ENCODE measurements at places on chromosomes 1 and 21.

GRCh38 chr1:218674280-218674773 lies 329.2 kb downstream of the TGFB2 start:
- peak; percentile 89 for DNase-seq

GRCh38 chr1:29134695-29135028 lies 11.0 kb upstream of the TMEM200B start:
- DNase-seq = no peak

DNA sequence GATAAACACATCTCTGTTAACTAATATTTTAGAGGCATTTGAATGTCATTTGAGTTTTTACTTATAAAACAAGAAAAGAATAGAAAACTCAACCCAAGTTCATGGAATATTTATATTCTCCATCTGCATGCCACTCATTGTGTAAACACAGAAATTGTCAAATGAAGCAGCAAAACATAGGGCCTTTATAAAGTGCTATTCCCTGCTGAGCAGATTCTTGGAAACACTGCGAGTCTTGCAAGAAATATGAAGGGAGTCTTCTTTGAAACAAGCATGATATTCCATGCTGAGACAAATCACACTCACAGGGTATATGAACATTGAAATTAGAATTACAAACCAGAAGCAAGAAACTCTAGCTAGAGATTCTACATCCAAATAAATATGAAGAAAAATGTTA lies 655.8 kb downstream of the BRINP3 start:
- no peak for DNase-seq

DNA sequence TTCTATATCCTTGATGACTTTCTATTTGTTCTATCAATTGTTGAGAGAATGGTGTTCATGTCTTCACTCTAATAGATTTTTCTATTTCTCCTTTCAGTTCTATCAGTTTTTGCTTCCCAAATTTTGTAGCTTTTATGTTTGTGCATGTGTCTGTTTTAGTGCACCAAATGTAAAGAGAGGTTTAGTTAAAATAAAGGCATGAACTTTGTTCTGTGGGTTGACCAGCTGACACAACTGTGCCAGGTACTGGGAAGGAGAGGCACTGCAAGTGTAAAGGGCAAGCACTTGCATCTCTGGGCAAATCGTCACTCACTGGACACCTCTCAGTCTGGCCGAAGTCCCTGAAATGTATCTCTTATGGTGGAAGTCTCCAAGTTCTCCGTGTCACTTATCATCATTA lies 38.6 kb upstream of the ABCD3 start:
- DNase-seq = no peak

DNA sequence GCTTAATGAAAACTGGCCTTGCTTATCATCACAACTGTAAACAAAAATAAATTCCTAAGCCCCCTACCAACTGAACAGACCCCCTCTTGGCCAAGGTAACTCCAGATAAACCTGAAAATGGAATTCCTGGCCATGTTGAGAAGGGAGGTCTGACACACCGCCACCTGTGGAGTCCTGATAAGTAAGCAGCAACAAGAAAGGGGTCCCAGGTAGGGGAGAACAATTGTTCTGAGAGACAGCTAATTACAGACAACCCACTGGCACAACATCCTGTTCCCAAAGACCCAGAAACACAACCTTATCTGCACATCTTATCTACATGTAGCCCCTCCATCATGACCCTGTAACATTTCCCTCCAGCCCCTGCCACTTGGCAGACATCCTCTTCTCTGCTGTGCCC lies 91.2 kb upstream of the TNR start:
- no peak for DNase-seq

DNA sequence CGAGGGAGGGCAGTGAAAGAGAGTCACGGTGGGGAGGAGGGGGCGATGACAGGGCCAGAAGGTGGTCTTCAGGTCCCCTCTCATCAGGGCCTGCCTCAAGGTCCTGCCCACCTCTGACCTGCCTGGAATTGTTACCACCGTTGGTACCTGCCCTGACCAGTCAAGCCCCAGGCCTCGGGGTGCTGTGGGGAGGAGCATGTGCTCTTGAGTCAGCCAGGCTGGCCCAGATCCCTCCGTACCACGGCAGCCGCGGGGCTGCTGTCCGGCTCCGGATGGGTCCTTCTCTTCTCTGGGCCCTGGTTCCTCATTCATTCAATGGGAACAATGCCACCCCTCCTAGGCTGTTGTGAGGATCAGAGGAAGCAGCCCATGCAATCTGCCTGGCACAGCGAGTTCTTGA lies 22.0 kb downstream of the SERINC2 start:
- no peak for DNase-seq

DNA sequence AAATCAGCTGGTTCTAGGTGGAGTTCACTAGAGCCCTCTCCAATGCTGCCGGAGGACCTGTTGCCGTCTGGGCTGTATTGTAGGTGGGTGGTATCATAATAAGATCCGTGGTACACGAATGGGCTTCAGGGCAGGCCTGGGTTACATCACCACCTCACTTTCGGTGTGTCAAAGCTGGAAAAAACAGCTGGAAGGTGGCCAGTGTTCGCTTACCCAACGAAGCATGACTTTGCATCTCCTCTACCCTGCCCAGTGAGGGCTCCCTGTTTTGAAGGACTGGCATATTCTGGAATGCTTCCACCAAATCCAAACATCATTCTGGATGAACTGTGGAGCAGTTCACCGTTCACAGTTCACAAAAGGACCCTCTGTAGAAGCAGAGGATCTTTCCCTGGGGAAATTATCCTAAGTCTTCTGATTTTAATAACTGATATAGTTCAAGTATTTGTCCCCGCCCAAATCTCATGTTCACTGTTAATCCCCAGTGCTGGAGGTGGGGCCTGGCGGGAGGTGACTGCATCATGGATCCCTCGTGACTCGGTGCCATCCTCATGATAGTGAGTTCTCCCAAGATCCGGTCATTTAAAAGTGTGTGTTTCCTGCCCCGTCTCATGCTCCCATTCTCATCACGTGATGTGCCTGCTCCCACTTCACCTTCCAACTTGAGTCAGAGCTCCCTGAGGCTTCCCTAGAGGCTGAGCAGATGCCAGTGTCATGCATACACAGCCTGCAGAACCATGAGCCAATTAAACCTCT lies 429.0 kb downstream of the KIF26B start:
- DNase-seq = no peak

- DNase-seq = no peak
Observed at GRCh38 chr1:160357286-160358002, 9.4 kb upstream of the NHLH1 start.

DNA sequence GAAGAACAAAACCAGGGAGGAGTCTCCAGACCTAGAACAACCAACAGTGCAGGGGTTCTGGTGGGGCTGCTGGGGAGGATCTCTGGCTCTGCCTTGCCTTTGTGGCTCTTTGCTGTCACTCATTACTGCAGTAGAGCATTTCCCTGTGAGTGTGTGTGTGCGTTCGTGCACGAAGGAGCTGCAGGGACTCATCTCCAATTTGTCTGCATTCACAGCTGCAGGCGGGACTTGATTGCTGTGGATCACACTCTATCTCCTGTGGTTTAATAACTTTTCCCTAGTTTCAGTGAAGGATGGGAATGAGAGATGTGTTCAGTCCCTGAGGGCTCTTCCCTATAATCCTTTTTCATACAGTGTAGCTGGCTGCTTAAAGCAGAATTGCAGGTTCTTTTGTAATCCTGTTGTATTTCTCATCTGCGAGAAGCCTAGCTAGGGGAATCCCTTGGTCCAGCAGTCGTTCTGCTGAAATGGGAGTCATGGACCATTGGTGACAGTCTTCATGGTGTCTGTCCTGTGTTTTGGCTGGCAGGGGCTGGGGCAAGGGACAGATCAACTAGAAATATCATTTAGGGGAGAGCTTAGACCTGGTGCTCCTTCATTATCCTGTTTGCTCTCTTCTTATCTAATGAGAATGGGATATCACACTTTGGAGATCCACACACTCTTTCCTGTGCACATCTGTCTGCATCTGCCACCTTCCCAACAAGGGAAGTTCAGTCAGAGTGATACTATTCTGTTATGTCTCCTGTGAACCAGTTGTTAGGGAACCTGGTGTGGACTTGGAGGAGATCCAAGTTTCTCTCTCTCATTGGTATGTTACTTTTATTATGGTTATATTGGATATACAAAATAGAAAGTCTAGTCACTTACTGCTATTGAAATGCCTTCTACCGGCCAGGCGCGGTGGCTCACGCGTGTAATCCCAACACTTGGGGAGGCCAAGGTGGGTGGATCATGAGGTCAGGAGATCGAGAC lies 3.0 kb downstream of the PCP4L1 start:
- no peak for DNase-seq

DNA sequence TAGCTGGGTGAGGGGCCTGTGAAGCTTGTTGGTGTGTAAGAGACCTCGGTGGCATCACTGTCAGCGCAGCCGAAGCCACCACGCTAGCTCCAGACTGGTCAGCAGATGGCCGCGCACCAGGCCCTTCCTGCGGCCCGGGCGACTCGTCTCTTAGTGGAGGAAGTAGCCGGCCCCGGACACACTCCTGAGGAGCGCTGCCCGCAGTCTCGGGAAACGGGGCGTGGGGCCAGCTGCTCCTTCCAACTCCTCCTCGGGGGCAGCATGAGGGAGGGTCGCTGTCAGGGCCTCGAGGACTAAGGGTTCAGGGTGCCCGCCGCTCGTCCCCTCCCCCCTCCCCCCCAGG lies 20.4 kb downstream of the H3-3A start:
- DNase-seq = no peak

DNA sequence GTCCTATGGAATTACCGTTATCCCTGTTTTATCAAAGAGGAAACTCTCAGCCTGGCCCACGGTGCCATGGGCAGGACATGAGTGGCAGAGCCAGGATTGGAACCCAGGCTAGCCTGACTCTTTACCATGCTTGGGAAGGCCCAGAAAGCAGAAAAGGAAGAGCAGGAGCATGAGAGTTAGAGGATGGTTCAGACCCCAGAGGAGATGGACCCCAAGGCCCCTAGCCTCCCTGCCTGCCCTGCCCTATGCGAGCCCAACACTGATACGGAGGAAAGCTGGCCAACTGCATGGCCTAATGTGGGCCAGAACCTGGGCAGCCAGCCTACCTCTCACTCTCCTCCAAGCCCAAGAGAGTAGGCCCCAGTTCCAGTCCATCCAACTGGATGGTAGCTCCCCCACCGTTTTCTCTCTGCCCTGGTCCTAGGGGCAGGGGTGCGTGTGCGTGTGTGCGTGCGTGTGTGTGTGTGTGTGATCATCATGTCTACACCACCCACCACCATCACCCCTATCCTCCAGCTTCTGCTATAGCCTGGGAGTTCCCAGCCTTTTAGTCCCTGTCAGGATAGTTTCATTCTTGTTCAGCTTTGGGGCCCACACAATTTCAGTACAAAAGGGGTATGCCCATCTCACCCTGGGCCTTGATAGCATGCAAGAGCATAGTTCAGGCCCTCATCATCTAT lies 15.4 kb upstream of the MEX3A start:
- no peak for DNase-seq

GRCh38 chr1:107277022-107277421 lies 136.2 kb downstream of the NTNG1 start:
- DNase-seq = no peak

- DNase-seq = no peak
Observed at GRCh38 chr1:197775282-197776262, at the start of gene DENND1B. TSS of gene DENND1B (minus strand) at chr1:197775480. CDS start at chr1:197775155, 325 bp downstream.

DNA sequence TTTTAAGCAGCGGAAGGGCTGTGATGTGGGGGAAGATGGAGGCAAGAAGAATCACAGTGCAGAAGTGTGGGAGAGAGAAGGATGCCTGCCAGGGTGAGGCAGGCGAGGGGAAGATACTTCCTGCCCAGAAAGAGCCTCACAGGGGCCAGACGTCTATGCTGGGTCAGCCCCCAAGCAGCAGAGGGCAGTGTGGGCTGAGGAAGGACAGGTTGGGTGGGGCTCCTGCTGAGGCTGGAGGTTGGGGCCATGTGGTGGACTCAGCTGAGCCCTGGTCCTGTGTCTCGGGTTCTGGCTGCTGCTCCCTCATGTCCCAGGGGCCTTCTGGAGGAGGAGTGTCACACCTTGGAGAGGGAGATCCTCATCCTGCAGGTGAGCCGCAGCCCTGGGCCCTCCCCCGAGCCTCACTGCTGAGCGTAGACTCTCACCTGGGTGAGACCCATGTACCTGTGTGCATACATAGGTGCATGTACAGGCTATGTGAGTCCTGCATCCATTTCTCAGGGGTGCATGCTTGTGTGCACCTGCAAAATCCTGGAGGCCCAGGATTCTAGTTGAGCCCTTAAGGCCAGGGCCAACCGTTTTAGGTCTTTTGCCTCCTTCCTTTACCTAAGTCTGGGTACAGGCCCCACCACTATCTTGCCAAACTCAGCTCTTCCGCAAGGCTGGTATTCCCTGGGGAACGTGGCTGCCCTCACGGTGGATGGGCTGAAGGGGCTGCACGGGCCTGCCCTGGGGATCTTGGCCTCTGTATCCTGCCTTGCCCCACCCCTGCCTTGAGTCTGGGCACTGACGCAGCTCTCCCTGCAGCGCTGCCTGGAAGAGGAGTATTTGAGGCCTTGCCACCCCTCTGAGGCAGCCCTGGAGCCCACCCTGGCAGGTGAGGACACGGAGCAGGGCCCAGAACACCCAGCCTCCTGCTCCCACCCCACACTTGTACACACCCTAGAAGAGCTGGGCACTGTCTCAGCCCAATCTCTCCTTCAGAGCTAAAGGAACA lies 3.7 kb downstream of the CCDC24 start:
- no peak for DNase-seq

- DNase-seq = no peak
Observed at GRCh38 chr1:32818804-32819541, 1.5 kb downstream of the S100PBP start.

GRCh38 chr1:235102993-235103411 lies 25.6 kb downstream of the TOMM20 start:
- DNase-seq = no peak

- DNase-seq = peak; percentile 79
Observed at GRCh38 chr1:162690672-162691434, 58.6 kb downstream of the DDR2 start.

- DNase-seq = no peak
Observed at GRCh38 chr1:30758785-30759380, 1.3 kb upstream of the LAPTM5 start.

DNA sequence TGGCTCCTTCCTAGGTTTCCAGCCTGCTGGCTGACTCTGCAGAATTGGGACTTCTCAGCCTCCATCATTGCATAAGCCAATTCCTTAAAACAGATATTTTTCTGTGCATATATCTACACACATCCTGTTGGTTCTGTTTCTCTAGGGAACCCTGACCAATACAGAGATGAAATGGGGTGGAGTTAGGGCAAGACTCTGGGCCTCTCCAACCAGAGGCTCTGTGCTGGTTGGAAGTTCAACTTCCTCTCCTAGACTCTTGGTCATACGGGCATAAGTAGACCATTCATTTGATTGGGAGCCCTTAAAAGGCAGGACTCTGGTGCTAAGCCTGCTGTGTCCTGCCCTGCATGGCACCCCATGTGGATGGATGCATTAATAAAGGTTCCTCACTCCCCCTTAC lies 55.0 kb downstream of the CNIH3 start:
- no peak for DNase-seq

- DNase-seq = no peak
Observed at GRCh38 chr21:38032082-38032801, 116.0 kb upstream of the KCNJ6 start.

GRCh38 chr1:161739865-161740566 lies 9.6 kb upstream of the DUSP12 start:
- DNase-seq = no peak

DNA sequence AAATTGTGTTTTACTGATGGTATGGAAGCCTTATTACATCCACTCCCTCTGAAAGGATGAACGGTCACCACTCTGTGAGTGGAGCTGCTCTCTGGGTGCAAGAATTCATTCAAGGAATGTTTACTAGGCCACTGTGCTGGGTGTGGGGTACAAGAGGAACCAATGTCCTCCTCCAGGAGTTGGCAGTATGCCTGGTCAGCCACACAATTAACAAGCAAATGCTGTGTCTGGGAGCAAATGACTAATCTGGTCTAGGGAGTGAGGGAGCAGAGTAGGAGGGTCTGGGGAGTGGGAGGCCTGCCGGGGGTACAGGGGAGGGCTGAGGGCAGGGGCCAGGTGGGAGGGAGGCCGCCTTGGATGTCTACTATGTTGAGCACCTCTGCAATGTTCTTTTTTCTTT lies 27.2 kb upstream of the TDRD10 start:
- DNase-seq = no peak
